Activated naive CD4-positive, alpha-beta T cell (primary cell): ENCODE measurements at places on chromosomes 1 and 21.

- no peak for DNase-seq
Measured at GRCh38 chr1:185345913-185346720, 29.1 kb upstream of the IVNS1ABP start.

GRCh38 chr1:183287191-183287675 lies 101.2 kb downstream of the LAMC2 start:
- DNase-seq, result no peak

DNA sequence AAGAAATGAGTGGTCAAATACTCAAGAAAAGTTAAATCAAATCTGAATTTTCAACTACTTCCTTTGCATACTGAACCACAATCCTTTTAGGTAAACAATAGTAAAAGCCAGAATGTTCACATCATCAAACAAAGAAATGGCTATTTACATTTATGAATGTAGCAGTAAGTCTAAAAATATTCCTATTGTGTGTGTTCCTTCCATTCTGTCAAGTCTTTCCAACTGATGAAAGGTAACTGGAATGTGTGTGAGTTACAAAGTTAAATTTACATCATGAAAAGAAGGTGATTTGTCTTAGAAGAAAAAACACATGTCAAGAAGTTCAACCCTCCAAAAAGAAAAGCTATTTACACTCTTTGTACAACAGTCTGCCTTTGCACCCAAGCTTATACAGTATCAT lies 203.1 kb downstream of the SIPA1L2 start:
- no peak for DNase-seq

- no peak for DNase-seq
Measured at GRCh38 chr1:111505641-111506119, 2.2 kb upstream of the ADORA3 start.

GRCh38 chr21:45982092-45982757 lies 655 bp downstream of the COL6A1 start:
- DNase-seq, result no peak

DNA sequence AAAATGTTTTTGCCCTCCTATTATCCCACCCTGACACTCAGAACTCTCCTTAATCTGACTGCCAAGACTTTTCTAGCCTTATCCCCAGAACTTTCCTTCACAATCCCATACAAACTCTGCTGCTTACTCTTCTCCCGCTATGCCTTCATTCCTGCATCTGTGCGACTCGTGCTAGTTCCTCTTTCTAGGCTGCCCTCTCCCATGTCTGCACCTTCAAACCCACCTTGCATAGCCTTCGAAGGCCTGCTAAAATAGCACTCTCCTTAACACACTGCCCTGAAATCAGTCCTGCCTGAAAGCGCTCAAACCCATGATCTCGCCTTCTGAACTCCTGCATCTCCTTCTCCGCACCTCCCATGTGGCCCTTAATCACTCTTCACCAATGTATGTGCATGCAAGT lies 2.5 kb upstream of the NCF2 start:
- DNase-seq, result no peak

GRCh38 chr1:155759966-155760630 lies 71.2 kb downstream of the DAP3 start:
- DNase-seq, result no peak

- no peak for DNase-seq
Measured at GRCh38 chr1:208433086-208433485, 188.9 kb upstream of the PLXNA2 start.

- no peak for DNase-seq
Measured at GRCh38 chr21:26972192-26972591, 5.3 kb upstream of the ADAMTS5 start.

- DNase-seq, result no peak
Measured at GRCh38 chr1:73980324-73981040, 217.5 kb downstream of the LRRIQ3 start.

DNA sequence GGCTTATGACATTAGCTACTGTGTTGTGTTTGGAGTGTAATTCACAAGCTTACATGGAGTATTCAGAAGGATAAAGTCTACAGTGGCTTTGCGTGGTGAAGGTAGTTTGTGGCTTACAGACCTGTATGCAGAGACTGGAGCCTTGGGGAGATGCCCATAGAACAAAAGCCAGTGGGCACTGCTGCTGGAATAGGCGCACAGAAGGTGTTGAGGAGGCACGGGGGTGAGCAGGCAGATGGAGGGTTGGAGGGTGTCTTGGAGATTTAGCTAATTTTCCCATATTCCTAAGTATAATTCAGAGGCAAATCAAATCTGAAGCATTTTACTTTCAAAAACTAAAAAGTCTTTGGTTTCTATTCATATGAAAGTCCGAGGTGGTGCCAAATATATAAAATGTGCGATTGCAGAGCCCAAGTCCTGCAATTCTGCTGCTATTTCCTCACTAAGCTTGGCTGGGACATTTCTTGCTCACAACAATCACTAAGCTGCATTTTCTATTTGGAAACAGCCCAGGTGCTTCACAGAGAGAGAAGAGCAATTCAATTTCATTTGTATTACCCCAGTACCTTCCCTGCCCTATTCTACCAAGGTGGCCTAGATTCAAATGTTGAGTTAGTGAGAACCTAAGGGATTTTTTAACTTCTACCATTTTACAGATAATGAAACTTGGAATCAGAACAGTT lies 48.5 kb downstream of the FH start:
- no peak for DNase-seq

DNA sequence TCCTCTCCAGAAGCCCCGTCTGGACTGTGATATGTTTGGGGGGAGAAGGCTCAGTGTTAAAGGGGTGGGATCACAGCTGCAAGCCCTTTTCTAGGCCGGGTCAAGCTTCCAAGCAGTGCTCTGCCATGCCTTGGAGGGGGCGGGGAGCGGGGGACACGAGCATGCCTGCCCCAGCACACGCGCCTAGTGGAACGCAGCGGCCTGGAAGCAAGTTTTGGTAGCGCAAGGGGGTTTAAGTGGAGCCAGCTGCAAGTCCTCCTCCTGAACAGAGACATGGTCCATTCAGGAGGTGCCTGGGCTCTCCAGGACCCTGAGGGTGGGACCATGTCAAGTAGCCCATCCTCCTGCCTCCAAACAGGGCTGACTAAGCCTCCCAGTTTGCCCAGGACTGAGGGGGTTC lies 112.2 kb downstream of the CASZ1 start:
- DNase-seq, result no peak

DNA sequence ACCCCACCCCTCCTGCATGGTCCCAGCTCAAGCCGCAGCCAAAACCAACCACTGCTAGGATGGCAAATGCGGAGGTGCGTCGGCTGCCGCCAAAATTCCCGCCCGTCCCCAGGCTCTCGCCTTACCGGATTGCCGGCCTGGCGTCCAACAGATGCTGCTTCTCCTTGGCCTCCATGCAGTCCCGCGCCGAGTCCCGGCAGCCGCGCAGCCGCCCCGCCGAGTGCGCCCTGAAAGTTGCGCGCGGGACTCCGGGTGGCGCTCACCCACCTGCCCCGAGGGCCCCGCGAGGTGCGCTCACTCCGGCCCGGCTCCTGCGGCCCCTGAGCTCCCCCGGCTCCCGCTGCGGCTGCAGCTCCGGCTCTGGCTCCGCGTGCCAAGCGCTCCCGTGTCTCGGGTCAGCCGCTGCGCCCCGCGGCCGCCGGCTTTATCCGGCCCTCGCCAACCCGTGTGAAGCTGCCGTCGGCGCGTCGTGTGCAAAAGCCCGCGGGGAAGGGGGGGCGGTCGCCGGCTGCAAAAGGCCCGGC lies at the start of gene SLC30A2:
Gene SLC30A2, minus strand, starts transcription at position 397 of the 524 bp plus-strand sequence. Its CDS starts 222 bp downstream, at position 175.
- DNase-seq, result no peak

- no peak for DNase-seq
Measured at GRCh38 chr1:76901158-76901767, 34.0 kb downstream of the ST6GALNAC5 start.

- no peak for DNase-seq
Measured at GRCh38 chr1:240652549-240652948, 40.6 kb upstream of the GREM2 start.

DNA sequence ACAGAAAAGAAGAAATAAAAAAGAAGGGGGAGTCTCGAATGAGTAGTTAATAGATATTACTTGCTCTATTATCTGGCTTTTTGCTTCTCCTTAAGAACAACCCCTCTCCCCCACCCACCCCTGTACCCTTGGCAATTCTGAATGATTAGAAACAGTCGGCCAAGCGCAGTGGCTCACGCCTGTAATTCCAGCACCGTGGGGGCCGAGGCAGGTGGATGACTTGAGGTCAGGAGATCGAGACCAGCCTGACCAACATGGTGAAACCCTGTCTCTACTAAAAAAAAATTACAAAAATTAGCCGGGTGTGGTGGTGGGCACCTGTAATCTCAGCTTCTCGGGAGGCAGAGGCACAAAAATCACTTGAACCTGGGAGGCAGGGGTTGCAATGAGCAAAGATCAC lies 42.7 kb downstream of the GATAD2B start:
- no peak for DNase-seq
